ENCODE measurements at places on chromosomes 2 and 18.

DNA sequence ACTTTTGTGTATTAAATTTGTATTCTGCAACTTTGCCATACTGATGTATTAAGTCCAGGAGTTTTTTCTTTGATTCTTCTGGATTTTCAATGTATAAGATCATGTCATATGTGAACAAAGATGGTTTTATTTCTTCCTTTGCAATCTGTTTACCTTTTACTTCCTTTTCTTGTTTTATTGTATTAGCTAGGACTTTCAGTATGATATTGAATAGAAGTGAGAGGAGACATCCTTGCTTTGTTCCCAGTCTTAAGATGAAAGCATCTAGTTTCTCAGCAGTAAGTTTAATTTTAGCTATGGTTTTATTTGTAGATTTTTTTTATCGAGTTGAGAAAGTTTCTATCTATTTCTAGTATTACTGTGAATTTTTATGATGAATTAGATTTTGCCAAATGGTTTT lies 25.5 kb downstream of the VRK2 start:
- no peak for DNase-seq

DNA sequence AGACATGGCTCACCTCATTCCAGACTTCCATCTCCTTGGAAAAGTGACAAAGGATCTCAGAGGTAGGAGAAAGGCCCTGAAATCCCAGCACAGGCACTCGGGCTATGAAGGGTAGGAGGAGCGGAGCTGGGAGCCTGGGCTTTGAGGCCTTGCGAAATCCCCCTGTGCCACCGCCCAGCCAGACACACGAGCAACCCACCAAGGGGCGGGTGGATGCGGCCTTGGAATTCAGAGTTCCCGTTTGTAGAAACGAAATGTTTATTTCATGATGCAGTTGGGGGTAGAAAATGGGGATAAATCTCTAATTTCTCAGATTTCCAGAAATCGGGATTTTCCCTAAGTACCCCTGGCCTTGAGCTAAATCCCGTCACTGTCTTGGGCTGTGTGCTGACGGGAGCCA lies 177.1 kb upstream of the HDAC4 start:
- DNase-seq = no peak

- DNase-seq = peak; percentile 9
Observed at GRCh38 chr2:101120124-101120996, 30.8 kb downstream of the TBC1D8 start.

DNA sequence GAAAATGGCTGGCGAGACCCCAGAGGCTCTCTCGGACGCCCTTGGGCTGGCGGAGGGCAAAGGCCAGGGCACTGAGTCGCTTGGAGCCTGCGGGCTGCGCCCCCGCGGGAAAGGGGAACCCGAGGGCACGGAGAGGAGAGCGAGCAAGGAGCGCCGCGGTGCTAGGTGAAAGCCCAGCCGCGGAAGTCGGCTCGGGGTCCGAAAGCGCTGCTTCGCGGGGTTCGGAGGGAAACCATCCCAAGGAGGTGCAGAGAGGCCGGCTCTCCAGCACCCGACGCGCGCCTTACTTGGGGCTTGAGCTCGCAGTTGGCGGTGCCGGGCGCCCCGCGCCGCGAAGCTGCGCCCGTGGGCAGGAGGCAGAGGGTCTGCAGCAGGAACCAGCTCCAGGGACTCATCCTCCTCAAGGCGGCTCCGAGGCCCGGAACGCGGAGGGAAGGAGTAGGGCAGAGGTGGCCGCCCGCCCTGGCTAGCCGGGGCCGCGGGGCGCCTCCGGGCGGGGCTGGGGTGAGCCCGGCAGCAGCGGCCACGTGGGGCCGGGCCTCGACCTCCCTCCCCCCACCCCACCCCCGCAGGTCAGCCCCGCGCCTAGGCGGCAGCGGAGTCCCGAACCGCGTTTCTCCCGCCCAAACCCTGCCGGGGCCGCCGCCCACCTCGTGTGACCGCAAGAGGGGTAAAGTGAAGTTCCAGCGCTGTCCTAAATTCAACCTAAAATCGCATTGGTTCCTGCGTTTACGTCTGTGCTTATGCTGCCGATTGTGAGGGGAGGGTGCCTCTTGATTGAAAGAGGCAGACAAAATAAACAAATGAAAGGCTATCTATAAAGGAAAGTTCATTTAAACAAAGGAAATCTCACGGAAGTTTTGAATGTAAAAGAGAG lies at the start of gene TRABD2A:
Gene TRABD2A, minus strand, starts transcription at position 440 of the 877 bp plus-strand sequence. Its CDS starts 45 bp downstream, at position 395.
- no peak for DNase-seq

GRCh38 chr2:170314744-170315447 lies 136.9 kb downstream of the MYO3B start:
- DNase-seq = no peak

GRCh38 chr2:178298785-178299212 lies 104.5 kb downstream of the OSBPL6 start:
- DNase-seq = no peak

- no peak for DNase-seq
Observed at GRCh38 chr2:3476985-3477327, 42.4 kb downstream of the ADI1 start.

- DNase-seq = no peak
Observed at GRCh38 chr2:206098471-206098870, 12.5 kb upstream of the INO80D start.

DNA sequence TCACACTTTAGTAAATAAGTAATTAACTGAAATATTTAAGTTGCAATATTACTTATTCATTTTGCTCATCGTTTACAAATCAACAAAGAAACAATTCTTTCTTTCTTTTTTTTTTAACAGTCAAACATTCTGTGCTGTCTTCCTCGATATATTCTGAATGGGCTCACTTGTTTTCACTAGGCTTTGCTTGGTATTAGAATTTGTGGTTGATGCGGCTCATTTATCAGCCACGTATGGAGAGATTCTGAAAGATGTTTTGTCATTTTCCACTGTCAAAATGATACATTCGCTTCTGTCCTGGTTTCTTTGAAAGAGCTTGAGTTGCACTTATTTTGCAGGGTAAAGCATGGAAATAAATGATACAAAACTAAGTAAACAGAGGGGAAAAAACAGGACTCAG lies 323.7 kb downstream of the LRRTM1 start:
- no peak for DNase-seq

GRCh38 chr2:31413025-31413424 lies 1.5 kb downstream of the XDH start:
- DNase-seq = no peak

DNA sequence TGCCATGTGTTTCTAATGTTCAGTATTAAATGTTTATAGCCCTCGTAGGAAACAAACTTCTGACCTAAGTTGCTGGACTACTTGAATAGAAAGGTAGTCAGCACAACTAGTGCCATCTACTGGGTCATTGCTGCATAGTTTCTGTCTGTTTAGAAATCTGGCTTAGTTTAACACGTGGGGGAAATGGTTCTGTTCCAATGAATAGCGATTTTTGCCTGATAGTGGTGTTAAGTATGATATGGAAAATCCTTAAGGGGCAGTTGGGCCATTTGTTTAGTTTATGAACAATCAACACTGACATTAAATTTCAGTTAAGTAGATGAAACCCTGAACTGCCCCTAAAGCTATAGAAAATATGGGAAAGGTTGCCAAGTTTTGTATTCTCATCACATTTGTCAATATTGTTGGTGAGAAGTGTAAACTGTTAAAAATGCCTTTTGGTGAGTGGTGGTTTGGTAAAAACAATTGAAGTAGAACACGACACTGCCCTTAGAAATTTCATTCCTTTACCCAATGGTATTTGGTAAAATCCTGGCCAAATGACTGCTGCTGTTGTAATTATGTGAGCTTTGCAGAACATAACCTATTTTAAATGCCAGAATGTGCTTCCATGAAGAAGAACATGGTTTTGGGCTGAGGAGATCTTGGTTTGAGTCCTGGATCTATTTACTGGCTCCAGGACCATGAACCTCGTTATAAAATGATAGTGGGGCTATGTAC lies 13.2 kb downstream of the NABP1 start:
- DNase-seq = no peak

- DNase-seq = no peak
Observed at GRCh38 chr2:157875641-157876065, 477 bp downstream of the ACVR1 start.

GRCh38 chr18:53701697-53702096 lies 522.8 kb downstream of the MBD2 start:
- no peak for DNase-seq

- no peak for DNase-seq
Observed at GRCh38 chr2:200397785-200398184, 91.3 kb downstream of the SPATS2L start.

GRCh38 chr18:58788470-58788869 lies 76.2 kb upstream of the ZNF532 start:
- DNase-seq = no peak

GRCh38 chr18:67634631-67635338 lies 118.3 kb upstream of the DSEL start:
- DNase-seq = no peak

DNA sequence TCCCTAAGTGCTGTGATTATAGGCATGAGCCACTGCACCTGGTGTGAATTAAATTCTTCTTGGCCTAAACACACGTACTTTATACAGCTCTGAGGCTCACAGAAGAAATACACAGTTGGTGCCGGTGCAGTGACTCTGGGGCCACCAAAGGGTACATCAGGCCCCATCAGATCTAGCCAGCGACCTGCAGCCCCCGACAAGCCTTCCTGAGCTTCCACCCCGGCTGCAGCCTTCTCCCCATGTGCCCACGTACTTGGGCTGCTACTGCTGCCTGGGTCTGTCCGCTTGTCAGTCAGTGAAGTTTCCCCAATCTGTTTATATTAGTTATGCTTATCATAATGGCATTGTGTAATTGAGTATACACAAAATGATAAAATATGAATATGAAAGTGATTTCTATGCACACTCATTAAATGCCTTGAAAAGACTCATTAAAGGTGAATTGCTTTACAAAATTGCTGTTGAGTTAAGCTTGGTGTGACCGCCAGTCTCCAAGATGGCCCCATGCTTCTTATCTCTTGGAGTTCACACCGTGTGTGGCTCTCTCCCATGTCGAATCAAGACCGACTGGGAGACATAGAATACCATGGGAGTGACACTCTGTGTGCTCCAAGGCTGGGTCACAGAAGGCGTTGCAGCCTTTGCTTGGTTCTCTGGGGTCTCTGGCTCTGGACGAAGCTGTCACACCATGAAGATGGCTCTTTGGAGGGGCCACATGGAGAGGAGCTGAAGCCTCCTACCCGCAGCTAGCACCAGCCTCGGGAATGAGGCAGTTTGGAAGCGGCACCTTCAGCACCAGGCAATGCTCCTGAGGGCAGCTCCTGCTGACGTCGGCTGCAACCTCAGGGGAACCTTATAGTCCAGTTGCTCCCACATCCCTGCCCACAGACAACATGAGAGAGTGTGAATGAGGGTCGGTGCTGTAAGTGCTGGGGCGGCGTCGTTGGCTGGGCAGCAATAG lies 29.2 kb upstream of the HPCAL1 start:
- DNase-seq = no peak

- DNase-seq = no peak
Observed at GRCh38 chr2:223725494-223725893, 111.9 kb downstream of the AP1S3 start.

DNA sequence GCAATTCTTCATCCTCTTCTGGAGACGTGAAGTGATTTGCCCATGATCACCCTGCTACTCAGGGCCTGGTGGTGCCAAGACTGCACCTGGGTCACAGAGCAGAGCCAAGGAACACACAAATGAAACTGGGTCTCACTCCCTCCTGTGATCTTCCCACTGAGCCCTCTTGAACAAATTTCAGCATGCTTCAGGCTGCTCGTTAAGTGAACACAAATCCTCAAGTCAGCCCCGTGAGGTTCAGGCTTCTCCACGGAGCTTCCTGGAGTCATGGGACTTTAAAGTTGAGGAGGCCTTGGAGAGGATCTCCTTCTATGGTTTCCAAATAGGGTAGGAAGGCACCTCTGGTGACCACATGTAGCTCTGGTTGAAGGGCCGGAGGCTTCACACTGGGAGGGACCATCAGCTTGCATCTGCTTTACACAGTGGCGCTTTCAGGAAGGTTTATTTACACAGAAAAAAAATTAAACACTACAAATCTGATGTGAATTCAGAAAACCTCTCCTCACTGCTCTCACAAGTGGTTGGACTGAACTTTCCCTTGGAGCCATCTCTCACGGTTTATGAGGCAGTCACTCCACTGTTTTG lies 255.4 kb downstream of the LOXHD1 start:
- no peak for DNase-seq

DNA sequence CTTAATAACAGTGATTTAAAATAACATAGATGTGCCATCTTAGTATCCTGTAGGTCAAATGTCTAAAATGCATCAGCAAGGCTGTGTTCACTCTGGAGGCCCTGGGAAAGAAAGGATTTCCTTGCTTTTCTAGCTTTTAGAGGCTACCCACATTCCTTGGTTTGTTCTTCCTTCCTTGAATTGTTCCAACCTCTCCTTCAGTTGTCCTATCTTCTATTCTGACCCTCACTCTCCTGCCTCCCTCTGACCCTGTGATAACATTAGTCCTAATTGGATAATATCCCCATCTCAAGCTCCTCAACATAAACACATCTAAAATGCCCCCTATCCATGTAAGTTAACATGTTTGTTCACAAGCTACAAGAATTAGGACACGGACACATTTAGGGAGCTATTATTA lies 733.5 kb downstream of the SOCS6 start:
- no peak for DNase-seq

DNA sequence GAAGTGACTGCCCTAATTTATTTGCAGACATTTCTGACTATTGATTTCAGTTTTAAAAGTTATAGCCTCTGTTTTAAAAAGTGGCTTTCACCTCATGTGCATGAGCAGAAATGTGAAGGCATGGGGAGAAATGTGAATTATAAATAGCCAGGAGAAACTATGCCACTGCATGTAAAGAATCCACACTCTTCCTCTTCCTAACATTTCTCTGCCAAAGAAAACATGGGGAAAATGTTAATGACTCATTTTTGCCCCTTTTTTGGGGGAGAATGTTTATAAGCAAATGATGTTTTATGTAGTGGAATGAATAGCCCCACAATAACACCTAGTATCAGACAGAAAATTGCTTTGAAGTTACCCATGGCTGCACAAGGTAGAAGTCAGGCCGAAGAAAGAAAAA lies 249.0 kb upstream of the TANK start:
- DNase-seq = no peak

DNA sequence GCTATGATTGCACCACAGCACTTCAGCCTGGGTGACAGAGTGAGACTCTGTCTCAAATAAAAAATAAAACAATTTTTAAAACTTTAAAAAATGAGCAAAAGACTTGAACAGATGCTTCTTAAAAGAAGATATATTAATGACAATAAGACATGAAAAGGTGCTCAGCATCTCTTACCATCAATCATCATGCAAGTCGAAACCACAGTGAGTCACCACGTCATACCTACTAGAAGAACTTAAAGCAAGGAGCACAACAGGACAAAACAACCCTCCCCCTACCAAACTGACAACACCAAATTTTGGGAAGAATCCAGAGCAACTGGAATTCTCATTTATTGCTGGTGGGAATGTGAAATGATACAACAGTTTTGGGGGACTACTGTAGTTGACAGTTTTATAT lies 251.6 kb downstream of the BCL2 start:
- DNase-seq = no peak
